ENCODE measurements at places on chromosomes 2 and 18.

DNA sequence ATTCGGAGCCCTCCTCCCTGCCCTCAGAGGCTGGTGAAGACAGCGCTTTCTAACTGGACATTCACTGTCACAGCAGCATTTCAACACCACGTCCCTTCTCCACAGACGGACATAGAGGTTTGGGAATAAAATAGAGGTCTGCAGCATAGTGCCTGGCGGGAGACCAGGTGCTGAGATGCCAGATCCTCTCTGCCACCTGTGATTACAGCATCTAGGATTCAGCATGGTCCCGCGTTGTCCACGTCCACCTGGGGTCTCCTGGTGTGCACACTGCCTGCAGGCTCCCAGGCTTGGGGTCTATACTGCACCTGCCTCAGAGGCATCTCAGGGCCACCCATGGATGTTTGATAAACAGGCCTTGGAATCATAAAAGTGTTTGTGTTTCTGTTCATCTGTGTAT is 175.5 kb downstream of the TMEM18 start:
- DNase-seq = no peak

DNA sequence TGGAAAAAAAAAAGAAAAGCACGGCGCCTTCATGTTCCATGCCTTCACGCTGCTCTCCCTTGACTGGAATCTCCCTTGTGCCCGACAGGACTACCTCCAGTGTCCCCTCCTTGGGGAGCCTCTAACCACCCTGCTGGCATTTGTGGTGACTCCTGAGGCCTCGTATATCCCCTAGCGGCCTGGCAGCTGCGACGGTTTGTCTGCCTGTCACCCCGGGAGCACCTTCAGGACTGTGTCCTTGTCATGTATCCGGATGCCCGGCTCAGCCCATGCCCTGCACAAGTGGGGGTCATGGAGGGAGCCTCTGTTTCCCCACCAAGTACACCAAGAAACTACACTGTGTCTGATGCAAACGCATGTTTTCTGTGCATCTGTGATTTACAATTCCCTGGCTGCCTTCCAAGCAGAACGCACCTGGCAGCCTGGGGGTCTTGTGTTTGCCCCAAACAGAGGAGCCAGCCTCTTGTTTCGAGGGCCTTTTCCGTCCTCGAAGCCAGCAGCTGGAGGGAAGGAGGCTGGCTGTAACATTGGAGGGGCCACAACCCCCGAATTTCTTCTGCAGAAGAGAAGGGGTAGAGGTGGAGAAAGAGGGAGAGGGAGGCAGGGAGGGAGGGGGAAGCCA is 18.9 kb downstream of the TWIST2 start:
- no peak for DNase-seq

DNA sequence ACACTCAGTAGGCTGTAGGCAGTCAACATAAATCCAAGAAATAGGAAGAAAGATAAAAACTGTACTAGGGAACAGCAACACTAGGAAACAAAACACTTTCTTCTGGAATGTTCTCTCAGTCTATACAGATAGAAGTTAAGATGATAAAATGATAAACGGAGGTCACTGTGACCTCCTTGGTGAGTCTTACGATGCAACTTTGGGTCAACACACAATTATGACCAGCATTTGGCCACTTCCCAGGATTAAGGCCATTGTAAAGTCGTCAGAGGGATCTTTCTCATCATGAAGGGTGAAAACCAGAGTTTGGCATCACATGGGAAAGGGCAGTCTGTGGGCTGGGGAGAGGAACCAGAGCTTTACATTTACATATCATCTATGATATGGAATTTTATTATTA is 33.4 kb downstream of the LAMA3 start:
- DNase-seq = no peak

DNA sequence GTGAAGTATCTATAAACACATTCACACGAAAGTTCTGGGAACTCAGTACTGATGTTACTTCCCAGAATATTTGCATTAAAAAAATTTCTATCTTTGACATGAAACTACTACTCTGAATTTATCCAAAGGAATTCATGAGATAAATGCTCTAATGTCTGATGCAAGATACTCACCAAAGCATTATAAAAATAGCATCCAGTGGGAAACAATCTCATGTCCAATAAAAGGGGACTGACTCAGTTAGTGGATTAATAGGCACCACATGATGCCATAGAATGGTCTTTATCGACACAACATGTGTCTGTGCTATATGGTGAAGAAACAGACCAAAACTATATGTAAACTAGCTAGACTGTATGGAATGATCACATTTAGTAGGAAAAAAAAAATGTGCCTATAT is 33.9 kb downstream of the LAMA3 start:
- no peak for DNase-seq

- DNase-seq = no peak
These were observed 145.0 kb downstream of the ALK start for GRCh38 chr2:29776406-29776805.

DNA sequence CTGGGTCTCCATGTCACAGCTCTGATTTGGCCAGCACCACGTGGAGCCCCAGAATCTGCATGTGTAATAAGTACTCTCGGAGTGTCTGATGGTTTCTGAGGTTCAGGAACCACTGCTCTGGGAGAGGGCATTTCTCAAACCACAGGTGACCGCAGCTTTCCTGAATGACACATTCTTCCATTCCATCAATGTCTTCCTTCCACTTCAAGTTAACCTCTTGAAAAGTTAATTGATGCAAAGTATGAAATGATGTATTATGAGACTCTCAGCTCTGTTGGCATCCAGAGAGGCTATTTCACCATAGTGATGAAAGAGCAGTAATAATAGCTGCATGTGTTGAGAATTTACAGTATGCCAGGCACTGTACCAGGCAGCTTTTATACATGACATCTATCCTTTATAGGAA is 61.3 kb upstream of the CRIM1 start:
- no peak for DNase-seq

GRCh38 chr2:241950413-241951315 is 81.1 kb downstream of the RTP5 start:
- DNase-seq = no peak

DNA sequence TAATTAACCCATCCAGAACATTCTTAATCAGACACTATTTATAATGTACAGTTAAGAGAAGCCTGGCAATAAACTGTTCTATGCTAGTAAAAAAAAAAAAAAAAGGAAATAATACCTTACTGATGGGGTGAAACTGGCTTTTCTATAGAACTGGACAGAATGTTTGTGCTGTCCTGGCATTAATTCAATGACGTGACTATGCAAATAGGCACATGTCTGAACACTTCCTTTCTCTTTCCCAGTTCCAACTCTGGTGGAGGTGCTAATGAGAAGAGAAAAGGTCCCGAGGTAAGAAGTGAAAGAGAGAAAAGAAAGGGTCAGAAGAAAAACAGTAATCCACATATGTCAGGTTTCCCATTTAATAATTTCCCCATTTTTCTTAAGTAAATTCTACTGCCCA is 508.4 kb downstream of the ZEB2 start:
- no peak for DNase-seq

DNA sequence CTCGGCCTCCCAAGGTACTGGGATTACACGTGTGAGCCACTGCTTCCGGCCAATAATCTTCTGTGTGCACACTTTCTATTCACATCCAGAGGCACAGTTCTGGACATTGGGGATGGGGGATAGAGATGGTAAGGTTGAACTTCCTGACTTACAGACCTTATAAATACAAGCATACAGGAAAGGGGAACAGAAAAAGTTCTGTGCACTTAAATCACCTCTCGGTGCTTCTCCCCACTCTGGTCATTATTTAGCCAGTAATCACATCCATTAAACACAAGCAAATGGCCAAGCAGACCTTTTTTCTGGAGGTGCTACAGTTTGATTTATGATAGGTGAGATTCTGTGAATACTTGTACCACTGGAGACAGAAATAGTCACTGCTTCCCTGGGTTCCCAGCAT is 110.6 kb downstream of the CRIM1 start:
- no peak for DNase-seq

DNA sequence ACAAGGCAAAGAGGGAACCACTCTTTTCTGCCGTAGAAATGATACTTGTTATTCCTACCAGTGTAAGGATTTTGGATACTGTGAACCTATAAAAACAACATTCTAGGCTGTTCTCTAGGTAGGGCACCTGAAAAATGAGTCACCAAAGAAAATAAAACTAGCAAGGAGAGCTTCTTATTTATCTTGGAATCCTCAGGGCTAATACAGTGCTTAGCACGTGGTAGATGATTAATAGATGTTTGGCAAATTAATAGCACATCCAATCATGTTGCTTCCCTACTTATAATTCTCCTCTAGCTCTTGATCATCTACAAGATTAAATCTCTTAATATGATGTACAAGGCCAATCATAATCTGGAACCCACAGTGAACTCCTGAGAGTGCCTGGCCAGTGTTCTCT is 73.1 kb downstream of the AAK1 start:
- no peak for DNase-seq

DNA sequence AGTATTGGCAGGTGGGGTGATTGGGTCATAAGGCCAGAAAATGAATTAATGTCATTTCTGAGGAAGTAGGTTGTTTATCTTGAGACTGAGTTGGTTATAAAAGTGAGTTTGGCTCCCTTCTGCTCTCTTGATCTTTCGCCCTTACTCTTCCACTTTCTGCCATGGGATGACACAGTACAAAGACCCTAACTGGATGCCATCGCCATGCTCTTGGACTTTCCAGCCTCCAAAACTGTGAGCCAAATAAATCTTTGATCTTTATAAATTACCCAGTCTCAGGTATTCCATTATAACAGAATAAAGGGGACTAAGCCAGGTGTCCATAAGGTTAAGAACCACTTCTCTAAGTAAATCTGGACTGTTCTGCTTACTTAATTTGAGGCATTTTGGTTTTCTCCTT is 44.4 kb downstream of the MAP4K3 start:
- no peak for DNase-seq

GRCh38 chr2:36731941-36732672 is 35.6 kb downstream of the VIT start:
- no peak for DNase-seq

DNA sequence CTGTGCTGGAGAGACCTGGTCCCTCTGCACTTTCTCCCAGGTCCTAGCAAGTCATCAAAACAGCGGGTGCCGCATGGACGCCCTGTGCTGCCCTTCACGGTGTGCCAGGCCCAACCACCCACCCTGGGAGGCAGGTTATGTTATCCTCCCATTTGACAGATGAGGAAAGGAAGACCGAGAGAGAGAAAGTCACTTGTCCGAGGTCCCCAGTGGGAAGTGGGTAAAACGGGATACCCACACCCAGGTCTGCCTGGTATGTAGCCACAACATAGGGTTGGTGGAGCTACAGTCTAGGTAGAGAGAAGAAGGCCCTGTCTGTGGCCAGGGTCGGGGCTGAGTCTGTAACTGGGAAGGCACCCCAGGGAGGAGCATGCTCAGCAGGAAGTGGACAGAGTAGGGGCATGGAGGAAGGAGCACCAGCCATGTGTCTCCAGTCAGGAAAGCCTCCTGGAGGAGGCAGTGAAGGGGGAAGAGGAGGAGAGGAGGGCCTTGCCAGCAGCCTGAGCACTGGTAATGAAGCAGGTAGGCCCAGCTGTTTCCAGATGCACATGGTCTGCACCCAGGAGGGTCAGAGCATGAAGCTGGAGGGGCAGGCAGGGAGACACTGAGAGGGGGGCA is 98.4 kb downstream of the ZFP36L2 start:
- DNase-seq = no peak

DNA sequence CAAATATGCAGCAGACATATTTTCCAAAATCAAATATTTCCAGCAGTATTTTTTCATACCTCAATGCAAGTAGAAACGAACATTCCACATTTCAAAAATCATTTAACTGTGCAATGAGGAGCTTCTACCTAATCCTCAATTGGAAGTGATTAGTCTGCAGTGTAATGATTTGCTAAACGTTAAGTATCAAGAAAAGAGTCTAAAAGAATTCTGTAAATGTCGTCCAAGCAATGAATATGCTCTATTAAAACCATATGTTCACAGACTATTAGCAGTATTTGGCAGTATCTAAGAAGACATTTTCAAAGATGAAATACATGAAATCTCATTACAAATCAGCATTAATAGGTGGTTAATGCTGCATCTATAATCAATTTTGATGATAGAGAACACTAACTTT is 15.9 kb downstream of the DYM start:
- DNase-seq = no peak

DNA sequence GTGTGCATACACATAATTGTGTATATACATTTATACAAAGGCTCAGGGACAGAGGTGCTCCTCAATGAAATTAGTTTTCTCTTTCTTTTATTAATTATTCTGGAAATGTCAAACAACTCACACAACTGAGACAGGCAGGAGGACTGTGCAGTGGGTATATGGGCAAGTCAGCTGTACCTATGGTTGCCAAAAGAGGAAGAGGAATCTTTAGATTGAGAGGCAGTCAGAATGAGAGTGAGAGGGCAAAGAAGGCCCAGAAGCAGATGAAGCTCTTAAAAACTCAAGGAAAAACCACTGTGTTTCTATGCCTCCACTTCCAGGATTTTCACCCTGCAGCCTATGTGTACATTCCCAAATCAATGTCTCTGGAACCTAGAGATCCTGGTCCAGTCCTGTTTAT is 79.1 kb downstream of the CACNB4 start:
- peak; percentile 10 for DNase-seq

- no peak for DNase-seq
These were observed 3.3 kb downstream of the MYCN start for GRCh38 chr2:15943378-15944280.

GRCh38 chr2:166972002-166972401 is 83.7 kb downstream of the XIRP2 start:
- no peak for DNase-seq

- peak; percentile 75 for DNase-seq
These were observed 125.7 kb downstream of the RBMS1 start for GRCh38 chr2:160367887-160368286.

DNA sequence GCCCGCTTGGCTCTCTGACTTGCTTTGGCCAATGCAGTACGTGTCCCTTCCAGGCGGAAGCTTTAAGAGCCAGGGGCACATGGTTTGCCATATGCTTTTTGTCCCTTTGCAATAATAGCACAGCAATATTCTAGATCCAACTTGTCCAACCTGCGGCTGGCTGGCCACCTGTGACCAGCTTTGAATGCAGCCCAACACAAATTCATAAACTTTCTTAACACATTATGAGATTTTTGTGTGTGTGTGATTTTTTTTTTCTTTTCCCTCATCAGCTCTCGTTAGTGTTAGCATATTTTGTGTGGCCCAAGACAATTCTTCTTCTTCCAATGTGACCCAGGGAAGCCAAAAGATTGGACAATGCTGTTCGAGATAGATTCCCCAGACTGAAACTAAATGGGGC is 119.3 kb upstream of the SIX3 start:
- DNase-seq = no peak

- no peak for DNase-seq
These were observed 180.1 kb downstream of the PRPF40A start for GRCh38 chr2:152537081-152537651.

- no peak for DNase-seq
These were observed 9.8 kb downstream of the ACP1 start for GRCh38 chr2:274503-274902.

GRCh38 chr18:29176681-29177080 is 999.8 kb upstream of the CDH2 start:
- no peak for DNase-seq

GRCh38 chr18:35582899-35583558 is 1.5 kb downstream of the GALNT1 start:
- no peak for DNase-seq

DNA sequence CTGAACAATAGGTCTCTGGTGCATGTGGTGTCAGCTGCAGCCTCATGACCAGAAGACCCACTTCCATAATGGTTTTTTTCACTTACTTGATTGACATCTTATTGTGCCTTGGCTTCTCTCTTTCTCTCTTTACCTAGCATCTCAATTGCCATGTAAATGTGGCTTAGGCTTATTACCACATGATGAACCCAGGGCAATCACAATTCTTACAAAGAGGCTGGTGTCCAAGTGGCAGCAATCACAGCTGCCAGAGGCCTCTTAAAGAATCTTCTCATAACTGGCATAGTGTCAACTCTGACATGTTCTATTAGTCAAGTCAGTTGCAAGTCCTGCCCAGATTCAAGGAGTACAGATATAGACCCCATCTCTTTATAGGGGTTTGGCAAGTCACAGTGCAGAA is 1224.8 kb downstream of the SUCLG1 start:
- DNase-seq = no peak
